Activated CD4-positive, alpha-beta T cell treated with anti-CD3 and anti-CD28 coated beads, Interleukin-2, amount 50 U/mL, for 4 hours (primary cell): ENCODE measurements at places on chromosomes 6 and 20.

- no peak for DNase-seq
These were observed 27.4 kb downstream of the GLP1R start for GRCh38 chr6:39075807-39076622.

DNA sequence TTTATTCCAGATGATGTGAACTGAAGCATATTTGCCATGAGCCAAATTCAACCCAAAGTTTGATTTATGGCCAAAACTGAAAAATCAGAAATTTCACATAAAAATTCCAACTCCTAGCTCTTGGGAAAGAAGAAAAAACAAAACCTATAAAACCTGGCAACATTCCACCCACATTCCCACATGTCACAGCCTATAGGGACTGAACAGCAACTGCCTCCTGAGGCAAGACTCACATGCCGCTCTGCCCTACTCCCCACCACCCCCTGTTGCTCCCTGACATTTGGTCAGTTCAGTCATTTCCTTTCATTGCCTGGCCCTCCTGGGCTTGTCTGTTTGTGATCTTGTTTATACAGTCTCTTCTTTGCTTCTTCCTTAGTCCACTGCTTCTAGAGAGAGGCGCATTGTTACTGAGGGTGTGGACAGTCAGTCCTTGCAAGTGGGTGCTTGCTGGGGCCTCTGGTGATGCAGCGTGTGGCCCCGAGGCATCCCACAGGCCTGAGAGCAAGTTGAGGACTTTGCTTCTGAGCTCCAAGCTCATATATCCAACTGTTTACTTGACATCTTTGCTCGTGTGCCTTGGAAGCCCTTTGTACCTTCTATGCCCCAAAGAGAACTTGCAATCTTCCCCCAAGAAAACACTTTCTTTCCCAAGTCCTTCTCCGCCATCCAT, 31.4 kb downstream of the NFATC2 start:
- no peak for DNase-seq

- no peak for DNase-seq
These were observed 31.0 kb downstream of the E2F3 start for GRCh38 chr6:20432692-20433091.

DNA sequence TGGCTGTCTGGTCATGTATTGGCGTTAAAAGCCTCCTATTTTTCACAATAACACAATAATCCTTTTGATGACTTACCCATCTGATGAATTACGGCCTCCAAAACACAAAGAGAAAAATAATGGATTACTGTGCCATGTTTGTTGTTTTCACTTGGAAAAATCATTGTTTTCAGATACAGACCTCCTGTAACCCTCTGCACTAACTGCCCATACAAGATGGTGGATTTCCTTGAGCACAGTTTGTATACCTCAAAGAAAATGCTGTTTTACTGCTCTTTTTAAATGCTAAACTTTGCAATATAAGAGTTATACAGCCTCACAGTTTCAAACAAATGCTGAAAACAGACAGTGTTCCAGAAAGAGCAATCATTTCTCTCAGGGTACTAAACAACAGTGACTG, 61.0 kb downstream of the SMLR1 start:
- no peak for DNase-seq
